ENCODE measurements at places on chromosomes 13 and 19. TPM values are rescaled to one million over a fixed set of nuclear protein-coding genes. Genes with fewer than 3 reads are reported as not detected.
A peak's percentile ranks its signal among the peaks of the same experiment; 100 is the strongest.

DNA sequence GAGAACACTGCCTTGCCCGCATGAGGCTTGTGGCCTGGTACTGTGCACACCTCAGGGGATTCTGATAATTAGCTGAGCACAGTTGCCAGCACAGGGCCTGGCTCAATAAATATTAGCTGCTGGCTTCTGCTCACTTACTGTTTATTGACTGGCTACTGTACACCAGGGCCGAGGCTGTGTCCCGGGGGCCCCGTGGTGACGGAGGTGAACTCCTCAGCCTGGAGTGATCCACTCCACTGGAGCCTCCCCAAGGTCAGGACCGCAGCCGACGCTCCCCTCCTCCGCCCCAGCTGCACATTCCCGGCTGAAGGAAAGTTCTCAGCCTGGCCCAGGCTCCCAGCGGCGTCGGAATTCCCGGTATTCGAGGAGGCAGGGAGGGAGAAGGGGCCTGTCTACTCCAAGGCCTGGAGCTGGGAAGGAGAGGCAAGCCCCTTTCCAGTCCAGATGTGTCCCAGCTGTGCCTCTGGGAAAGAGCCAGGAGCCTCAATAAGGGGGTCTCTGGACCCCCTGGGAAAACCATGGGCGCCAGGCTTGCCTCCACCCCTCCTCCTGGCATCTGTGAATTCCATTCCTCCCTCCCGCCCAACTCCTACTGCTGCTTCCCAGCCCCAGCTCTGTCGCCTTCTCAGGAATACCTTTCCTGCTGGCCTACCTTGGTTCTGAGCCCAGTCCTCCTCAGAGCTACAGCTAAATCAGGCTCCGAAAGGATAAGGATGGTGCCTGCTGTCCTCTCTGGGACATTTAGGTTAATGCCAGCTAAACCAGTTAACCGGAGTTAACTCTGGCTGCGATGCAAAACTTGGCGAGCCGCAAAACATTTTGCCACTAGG is 7.3 kb downstream of the RPS16 start:
- peak; percentile 52 for DNase-seq
- H3K4me3 ChIP-seq: no peak overlapping the region
- H3K36me3 ChIP-seq: peaks cover 15% of the 10 kb centered on the region

DNA sequence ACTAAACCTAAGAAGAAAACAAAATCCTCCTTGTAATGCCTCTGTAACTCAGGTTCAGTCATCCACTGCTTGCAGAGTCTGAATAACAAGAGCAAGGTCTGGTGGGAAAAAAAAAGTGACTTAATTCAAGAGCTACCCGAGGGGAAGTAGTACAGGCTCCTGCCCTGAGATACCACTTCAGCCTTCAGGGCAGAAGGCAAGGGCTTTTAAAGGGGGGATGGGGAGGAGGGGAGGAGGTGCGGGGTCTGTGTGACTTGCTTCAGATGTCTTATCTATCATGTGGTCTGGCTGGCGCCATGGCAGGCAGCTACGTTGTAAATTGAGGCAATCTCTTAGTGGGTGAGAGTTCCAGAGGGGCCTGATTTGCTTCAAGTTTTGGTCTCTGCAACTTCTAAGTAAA is 66.7 kb downstream of the LRRC63 start:
- no peak for DNase-seq
- no peak overlapping the region for H3K4me3 ChIP-seq
- no peaks in the 10 kb centered on the region for H3K36me3 ChIP-seq
- H3K4me1 ChIP-seq: no peaks in the 10 kb centered on the region
- H3K27ac ChIP-seq: no peak overlapping the region
- no peaks in the 10 kb centered on the region for H3K27me3 ChIP-seq

DNA sequence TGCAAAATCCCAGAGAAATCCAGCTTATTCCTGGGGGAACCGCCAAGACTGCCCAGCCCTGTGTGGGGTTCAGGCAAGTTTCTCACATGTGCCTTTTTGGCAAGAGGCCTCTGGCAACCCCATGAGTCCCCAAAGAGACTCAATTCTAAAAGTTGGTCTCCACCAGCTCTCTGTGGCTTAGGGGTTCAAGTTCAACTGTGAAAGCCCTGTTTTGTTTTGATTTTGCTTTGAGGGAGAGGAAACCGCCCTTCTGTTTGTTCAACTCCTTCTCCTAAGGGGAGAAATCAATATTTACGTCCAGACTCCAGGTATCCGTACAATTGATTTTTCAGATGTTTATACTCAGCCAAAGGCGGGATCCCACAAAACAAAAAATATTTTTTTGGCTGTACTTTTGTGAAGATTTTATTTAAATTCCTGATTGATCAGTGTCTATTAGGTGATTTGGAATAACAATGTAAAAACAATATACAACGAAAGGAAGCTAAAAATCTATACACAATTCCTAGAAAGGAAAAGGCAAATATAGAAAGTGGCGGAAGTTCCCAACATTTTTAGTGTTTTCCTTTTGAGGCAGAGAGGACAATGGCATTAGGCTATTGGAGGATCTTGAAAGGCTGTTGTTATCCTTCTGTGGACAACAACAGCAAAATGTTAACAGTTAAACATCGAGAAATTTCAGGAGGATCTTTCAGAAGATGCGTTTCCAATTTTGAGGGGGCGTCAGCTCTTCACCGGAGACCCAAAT is 583 bp upstream of the LDLR start:
- peak; percentile 73 for DNase-seq
- H3K27me3 ChIP-seq: no peaks in the 10 kb centered on the region
- no peaks in the 10 kb centered on the region for H3K36me3 ChIP-seq
- H3K27ac ChIP-seq: peak overlapping the region; percentile 100
- peaks cover 57% of the 10 kb centered on the region for H3K4me1 ChIP-seq
- H3K4me3 ChIP-seq: peak overlapping the region; percentile 67

DNA sequence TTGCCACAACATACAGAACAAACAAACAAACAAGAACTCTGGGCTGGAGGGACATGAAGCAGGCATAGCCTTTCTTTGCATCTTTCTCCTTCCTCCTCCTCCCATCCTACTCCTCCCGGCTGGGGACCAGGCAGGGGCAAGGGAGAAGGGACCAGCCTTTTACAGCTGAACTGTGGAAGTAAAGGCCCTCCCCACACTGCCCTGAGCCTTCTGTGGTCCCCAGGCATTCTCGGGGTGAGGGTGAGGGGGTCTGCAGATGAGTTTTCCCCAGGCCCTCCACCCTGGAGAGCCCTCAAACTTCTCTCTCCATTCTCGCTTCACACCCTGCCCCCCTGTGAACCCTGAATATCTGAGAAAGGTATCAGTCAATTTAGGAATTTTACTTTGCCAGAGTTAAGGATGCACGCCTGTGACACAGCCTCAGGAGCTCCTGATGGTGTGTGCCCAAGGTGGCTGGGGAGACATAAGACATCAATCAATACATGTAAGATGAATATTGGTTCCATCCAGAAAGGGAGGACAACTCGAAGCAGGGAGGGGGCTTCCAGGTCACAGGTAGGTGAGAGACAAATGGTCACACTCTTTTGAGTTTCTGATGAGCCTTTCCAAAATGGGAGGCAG is 170.9 kb downstream of the COL4A1 start:
- H3K27me3 ChIP-seq: peaks cover 9% of the 10 kb centered on the region
- H3K4me1 ChIP-seq: peaks cover 13% of the 10 kb centered on the region
- H3K36me3 ChIP-seq: no peaks in the 10 kb centered on the region
- DNase-seq: no peak

DNA sequence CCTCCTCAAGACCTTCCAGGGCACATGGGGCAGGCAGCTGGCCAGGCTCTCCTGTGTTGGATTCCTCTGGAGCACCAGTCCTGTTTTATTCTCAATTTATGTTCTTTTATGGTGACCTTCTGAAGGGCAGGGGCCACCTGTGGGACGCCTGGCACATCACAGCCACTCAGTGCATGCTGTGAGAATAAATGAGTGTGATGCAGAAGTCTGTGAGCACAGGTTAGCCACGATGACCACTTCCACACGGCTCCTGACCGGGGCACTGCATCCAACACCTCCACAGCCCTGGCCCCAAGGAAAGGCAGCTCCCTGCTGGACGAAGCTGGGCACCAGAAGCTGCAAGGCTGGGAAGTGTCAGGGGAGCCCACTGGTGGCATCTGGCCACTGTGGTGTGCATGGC is 122.8 kb downstream of the CRYL1 start:
- no peaks in the 10 kb centered on the region for H3K4me1 ChIP-seq
- H3K4me3 ChIP-seq: no peak overlapping the region

DNA sequence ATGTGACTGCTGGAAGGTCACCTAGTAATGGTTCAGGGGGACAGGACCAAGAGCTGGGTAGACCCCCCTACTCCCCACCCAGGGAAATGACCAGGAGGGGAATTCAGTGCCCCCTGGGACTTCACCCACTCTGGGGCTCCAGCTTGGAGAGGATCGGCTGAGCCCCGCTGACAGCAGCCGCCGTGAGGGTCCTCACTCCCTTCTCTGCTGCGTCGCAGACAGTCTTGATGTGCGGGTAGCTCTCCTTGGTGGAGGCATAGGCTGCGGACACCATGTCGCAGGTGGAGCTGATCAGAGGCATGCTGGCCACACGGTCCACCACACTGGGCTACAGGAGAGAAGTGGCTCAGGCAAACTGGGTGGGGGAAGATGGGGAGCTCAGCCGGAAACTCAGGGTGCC is 7.8 kb downstream of the PLIN3 start:
- H3K27ac ChIP-seq: no peak overlapping the region
- H3K4me1 ChIP-seq: peaks cover 6% of the 10 kb centered on the region
- H3K36me3 ChIP-seq: peaks cover 83% of the 10 kb centered on the region
- H3K4me3 ChIP-seq: no peak overlapping the region
- no peaks in the 10 kb centered on the region for H3K27me3 ChIP-seq

GRCh38 chr13:63840551-63841421 is 2425.1 kb upstream of the PCDH20 start:
- no peaks in the 10 kb centered on the region for H3K4me1 ChIP-seq
- no peaks in the 10 kb centered on the region for H3K27me3 ChIP-seq

GRCh38 chr13:78201411-78201810 is 282.8 kb upstream of the EDNRB start:
- no peaks in the 10 kb centered on the region for H3K4me1 ChIP-seq
- no peak overlapping the region for H3K27ac ChIP-seq
- H3K27me3 ChIP-seq: no peaks in the 10 kb centered on the region
- no peaks in the 10 kb centered on the region for H3K36me3 ChIP-seq

DNA sequence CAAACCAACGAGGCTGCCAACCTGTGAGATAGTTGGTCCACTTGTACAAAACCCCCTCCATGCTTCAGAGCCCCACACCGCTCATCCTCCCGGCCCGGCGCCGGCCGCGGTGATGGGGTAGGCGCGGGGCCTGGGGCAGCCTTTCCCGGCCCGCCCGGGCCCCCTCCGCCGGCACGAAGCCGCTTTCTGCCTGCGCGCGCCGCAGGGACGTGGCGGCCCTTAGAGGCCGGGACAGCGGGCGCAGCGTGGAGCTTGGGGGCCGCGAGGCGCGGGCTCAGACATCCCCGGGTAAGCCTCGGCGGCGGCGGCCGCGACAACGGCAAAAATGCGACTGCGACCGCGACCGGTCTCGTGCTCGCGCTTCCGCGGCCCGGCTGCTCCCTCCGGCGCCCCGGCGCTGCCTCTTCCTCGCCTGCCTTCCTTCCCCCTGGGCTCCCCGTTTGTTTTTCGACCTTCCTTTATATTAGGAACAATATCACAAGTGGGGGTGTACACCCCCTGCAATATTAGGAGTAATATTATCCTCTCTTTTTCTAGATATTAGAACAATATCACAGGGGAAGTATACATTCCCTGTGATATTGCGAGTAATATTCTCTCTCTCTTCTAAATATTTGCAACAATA is 53.9 kb upstream of the CEACAM21 start:
- peaks cover 15% of the 10 kb centered on the region for H3K4me1 ChIP-seq
- H3K27me3 ChIP-seq: peaks cover 15% of the 10 kb centered on the region
- peak overlapping the region; percentile 27 for H3K4me3 ChIP-seq
- no peak for DNase-seq

- H3K4me1 ChIP-seq: no peaks in the 10 kb centered on the region
- DNase-seq: no peak
- H3K4me3 ChIP-seq: no peak within 1 kb of the TSS
- no peak within 1 kb of the TSS for H3K27ac ChIP-seq
- H3K36me3 ChIP-seq: no peaks in the 10 kb centered on the region
Observed at GRCh38 chr19:54803410-54803809, at the start of gene KIR2DL4. TSS of gene KIR2DL4 (plus strand) at chr19:54803610. CDS start at chr19:54803652, 42 bp downstream.

GRCh38 chr13:46775385-46776107 is 21.4 kb downstream of the ESD start:
- H3K4me3 ChIP-seq: no peak overlapping the region
- no peak for DNase-seq
- no peaks in the 10 kb centered on the region for H3K4me1 ChIP-seq
- H3K27ac ChIP-seq: no peak overlapping the region
- peaks cover 98% of the 10 kb centered on the region for H3K36me3 ChIP-seq

DNA sequence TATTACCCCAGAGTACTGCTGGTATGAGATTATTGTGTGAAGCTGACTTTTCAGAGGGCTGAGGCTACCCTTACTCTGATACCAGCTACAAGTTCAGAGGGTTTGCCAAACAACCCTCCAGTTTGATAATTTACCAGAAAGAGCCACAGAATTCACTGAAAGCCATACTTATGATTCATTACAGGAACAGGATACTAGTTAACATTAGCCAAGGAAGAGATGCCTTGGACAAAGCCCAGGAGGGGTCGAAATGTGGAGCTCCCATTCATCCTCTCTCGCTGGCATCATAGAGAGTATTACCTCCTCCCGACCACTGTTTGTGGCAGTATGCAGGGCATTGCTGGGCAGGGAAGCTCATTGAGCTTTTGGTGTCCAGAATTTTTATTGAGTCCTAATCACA is 364.3 kb downstream of the KCNRG start:
- H3K27me3 ChIP-seq: no peaks in the 10 kb centered on the region
- H3K4me1 ChIP-seq: no peaks in the 10 kb centered on the region
- no peak overlapping the region for H3K27ac ChIP-seq
- no peak for DNase-seq
- H3K4me3 ChIP-seq: no peak overlapping the region

DNA sequence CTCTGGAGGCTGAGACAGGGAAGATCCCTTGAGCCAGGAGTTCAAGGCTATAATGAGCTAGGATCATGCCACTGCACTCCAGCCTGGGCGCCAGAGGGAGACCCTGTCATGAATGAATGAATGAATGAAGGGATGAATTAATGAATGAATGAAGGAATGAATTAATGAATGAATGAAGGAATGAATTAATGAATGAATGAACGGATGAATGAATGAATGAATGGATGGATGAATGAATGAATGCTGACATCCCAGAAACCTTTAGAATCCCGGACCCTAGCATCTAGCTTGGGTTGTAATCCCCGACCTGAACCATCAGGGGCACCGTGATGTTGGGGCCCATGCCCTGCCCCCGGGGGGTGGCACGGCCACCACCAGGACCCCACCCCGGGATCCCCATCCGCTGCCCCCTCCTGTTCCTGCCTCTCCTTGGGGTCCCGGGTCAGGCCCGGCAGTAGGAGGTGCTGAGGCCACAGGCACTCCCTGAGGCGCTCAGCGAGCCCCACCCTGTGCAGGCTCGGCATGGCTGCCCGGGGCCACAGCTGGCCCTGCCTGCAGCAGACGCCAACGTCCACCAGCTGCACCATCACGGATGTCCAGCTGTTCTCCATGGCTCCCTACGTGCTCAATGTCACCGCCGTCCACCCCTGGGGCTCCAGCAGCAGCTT is 3.4 kb downstream of the EBI3 start:
- DNase-seq: no peak
- H3K36me3 ChIP-seq: no peaks in the 10 kb centered on the region
- no peak overlapping the region for H3K4me3 ChIP-seq

Gene SHD
- polyA plus RNA-seq: not detected

Gene OR7C1
- polyA plus RNA-seq: not detected

Gene SIGLEC12
- polyA plus RNA-seq: 0.10 TPM

Gene ZNF155
- 4.7 TPM for polyA plus RNA-seq

Gene IL17D
- 0.65 TPM for polyA plus RNA-seq

Gene CDC42EP5
- 48.6 TPM for polyA plus RNA-seq

Gene MTRF1
- polyA plus RNA-seq: 6.4 TPM

Gene KRTDAP
- not detected for polyA plus RNA-seq

Gene PLPPR3
- not detected for polyA plus RNA-seq

Gene PNMA8A
- polyA plus RNA-seq: 1.5 TPM

Gene KISS1R
- not detected for polyA plus RNA-seq

Measured in stomach (tissue), 19 donors.